Stimulated activated CD4-positive, alpha-beta T cell treated with anti-CD3 and anti-CD28 coated beads, Interleukin-1b, Interleukin-23, amount 100 ng/mL, for 1 hour (primary cell): ENCODE measurements at places on chromosomes 12 and 14.

GRCh38 chr12:94242901-94243300 lies 94.5 kb downstream of the PLXNC1 start:
- no peak for DNase-seq

- no peak for DNase-seq
Observed at GRCh38 chr12:110744151-110744571, 1.5 kb upstream of the PPP1CC start.

DNA sequence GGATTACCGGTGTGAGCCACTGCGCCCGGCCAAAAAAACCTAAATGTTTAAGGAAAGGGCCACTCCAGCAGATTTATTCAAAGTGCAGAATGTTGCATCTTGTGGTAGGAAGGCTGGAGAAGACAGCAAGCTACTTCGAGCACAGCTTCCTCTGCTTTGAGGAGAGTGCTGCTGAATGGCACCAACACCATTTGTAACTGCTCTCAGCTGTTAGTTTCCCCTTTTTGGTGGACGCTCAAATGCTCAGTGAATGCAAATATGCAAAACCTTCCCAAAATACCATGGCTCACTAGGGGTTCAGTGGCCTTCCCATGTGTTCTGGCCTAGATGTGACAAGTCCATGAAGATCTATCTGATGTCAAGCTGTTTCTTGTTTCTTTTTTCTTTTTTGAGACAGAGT lies 2.9 kb upstream of the TDRD9 start:
- DNase-seq, result no peak

GRCh38 chr14:41446008-41446407 lies 160.7 kb upstream of the LRFN5 start:
- no peak for DNase-seq

DNA sequence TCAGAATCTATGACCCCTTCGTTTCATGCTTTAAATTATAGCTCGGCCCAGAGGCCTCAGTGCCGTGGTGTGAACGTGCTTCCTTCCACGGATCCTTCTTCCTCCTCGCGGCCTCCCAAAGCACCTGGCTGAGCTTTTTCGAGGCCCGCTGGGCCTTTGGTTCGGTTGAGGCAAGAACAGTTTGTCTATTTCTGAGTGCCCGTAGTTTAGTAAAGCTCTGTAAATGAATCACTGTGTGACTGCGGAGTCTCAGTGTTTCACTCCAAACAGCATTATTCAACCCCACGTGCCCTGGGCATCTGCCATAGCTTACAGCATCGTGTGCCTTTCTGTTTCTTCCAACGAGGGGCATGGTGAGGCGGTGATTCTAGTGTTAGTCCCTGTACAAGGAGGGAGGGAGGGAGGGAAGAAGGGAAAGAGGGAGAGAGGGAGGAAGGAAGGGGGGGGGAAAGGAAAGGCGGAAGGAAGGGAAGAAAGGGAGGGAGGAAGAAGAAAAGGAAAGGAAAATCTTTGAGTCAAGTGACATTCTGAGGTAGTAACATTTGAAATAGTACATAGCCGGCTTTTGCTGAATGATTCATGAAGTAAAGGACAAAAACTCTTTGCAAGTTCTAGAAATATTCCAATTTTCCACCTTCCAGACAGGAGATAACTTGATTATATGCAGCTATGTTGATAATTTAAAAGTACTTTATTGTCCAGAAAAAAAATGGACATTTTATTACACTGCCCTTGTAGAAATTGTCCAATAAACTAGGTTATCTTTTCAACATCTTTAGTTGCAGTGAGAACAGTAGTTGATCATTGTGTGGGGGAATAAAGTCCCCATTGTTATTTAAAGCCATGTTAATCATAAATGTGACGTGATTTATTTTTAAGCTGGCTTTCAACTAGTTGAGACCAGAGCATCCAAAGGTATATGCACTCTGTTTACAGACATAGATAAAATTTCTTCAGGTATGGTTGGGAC lies 1.2 kb upstream of the TRIM9 start:
- DNase-seq, result no peak

- DNase-seq, result no peak
Observed at GRCh38 chr12:117522559-117522958, 161.1 kb upstream of the NOS1 start.

GRCh38 chr12:63079791-63080502 lies 71.1 kb downstream of the AVPR1A start:
- DNase-seq, result no peak

GRCh38 chr12:92078167-92079053 lies 67.2 kb downstream of the BTG1 start:
- DNase-seq, result no peak

GRCh38 chr14:67270933-67271332 lies 29.7 kb downstream of the PALS1 start:
- no peak for DNase-seq

- no peak for DNase-seq
Observed at GRCh38 chr12:52204095-52204930, 12.5 kb upstream of the KRT80 start.

DNA sequence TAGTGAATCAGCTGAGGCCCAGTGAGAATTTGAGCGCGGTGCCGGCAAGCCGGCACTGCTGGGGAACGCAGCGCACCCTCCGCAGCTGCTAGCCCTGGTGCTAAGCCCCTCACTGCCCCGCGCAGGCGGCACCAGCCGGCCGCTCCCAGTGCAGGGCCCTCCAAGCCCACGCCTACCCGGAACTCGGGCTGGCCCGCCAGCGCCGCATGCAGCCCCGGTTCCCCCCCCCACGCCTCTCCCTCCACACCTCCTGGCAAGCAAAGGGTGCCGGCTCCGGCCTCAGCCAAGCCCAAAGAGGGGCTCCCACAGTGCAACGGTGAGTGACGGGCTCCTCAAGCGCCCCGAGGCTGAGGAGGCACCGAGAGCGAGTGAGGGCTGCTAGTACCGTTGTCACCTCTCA lies 54.5 kb upstream of the VASH1 start:
- DNase-seq, result no peak

DNA sequence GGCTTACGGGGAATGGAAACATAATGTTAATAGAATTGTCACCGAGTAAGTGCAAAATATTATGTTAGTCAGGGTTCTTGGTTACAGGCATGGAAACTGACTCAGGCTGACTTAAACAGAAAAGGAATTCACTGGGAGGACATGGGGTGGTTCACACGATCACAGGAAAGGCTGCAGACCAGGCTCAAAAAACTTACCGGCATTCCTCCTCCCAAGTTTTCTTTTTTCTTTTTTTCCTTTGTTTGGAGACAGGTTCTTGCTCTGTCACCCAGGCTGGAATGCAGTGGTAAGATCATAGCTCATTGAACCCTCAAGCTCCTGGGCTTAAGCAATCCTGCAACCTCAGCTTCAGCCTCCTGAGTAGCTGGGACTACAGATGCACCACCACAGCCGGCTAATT lies 11.9 kb upstream of the UBE2N start:
- DNase-seq, result no peak

DNA sequence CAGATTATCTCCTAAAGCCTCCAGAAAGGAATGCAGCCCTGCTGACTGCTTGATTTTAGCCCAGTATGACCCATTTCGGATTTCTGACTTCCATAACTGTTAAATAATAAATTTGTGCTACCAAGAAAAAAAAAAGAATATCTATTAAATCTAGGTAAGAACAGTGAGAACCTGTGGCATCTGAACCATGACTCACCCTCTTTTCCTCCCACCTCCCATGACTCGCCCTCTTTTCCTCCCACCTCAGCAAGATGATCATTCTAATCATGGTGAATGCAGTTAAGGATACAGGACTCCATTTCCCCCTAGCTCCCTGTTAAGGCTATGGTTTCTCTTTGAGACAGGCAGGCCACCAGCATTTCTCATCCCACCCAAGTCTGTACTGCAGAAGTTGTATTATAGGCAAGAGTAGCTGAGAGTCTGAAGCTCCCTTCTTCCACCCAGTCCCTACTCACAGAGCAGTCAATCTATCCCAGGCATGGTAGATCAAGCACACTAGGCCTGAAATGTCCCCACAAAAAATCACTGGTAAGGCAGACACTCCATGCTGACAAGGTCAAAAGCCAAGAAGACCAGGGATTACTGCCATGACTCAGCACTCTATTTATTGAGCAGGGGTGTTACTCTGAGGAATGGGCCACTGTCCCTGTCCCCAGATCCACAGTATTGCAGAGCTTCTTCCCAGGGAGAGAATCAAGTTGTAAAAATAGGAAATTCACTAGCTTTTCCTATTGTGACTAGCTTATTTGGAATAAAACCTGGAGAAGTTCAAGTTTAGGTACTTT lies 188.9 kb downstream of the ADAMTS20 start:
- no peak for DNase-seq

- no peak for DNase-seq
Observed at GRCh38 chr12:107079172-107080011, 14.0 kb downstream of the CRY1 start.

- DNase-seq, result no peak
Observed at GRCh38 chr14:61765225-61765943, 3.2 kb downstream of the SNAPC1 start.

GRCh38 chr12:22518060-22518719 lies 26.2 kb downstream of the C2CD5 start:
- no peak for DNase-seq

DNA sequence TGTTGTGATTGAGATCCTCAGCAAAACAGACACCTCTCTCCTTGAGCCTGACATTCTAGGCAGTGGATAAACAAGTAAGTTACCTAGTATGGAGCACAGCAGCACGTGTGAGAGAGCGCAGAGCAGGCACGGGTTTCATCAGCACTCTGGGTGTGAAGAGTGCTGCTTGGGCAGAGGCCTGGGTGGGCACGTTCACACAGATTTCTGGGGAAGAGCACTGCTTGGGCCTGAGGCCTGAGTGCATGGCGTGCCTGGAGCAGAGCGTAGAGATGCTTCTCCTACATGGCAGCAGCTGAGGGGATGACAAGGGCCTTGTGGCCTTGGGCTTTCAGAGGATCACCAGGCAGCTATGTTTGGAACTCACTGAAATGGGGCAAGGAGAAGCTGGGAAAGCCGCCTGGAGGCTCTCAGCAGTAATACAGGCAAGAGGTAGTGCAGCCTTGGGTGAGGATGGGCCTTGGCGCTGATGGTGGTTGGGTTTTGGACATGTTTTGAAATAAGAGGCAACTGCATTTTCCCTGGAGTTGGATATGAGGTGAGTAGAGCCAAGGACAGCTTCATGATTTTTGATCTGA lies 17.6 kb downstream of the CKB start:
- DNase-seq, result no peak

DNA sequence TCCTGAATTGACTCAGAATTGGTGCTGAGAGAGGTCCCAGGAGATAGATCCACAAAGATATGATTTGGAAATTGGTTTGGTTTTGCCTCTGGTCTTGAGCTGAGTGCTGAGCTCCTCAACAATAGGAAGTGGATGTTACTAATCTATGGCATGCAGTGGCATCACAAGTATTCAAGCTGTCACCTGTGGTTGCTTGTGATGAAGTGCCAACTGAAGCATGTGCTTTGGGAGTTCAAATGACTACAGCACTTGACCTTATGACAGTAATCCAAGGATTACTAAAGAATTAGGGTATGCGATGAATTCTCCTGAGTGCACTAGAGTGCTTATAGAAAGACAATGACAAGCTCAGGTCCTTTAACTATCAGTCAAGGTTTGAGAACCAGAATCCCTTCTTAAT lies 406.2 kb downstream of the NOVA1 start:
- no peak for DNase-seq

DNA sequence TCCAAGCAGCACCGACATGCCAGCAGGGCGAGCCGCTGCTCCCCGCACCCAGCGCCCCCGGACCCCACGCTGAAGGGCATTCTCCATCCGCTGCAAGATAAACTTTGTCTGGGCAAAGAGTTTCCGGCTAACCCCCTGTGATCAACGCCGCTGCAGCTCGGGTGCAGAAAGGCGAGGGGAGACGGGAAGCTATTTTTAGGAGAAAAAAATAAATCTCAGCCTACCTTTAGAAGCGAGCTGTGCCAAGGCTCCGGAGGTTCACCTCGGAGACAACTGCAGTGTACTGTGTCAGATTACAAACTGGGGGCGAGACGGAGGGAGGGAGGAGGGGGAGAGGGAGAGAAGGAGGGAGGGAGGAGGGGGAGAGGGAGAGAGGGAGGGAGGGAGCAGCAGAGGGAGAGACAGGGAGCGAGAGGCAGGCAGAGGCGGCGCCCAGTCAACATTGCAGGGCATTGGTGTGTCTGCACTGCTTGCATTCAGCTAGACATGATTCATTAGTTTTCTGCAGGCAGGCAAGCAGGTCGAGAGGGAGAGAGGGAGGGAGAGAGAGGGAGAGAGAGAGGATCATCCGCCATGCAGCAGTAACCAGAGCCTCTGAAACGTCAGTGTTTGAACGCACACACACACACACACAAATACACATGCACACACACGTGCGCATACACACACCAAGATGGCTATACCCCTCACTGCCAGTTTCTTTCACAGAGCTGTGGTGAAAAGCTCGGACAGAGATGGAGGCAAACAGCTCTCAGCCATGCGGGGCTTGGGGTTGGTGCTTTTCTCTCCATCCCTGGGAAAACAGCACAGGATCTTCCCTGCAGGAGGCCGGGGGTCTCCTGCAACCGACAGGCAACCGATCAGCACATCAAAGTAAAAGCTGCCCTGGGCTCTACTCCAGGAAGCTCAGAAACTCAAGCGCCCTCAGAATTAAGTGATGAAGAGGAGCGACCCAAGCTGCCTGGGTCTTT lies at the start of gene RIMBP2:
Gene RIMBP2 (minus strand): TSS at position 302 of the 971 bp plus-strand sequence. CDS start 237,286 bp downstream, outside the sequence.
- no peak for DNase-seq
